HFFc6 (cell line): ENCODE measurements at places on chromosomes 4 and X. TPM values are rescaled to one million over a fixed set of nuclear protein-coding genes. Genes with fewer than 3 reads are reported as not detected.

SH2D1A gene
- not detected in 3 replicates for total RNA-seq

TNMD gene
- total RNA-seq, result not detected in 3 replicates

GRCh38 chr4:111475001-111475400 lies 670.3 kb upstream of the FAM241A start:
- H3K4me1 ChIP-seq, result peaks cover 32% of the 10 kb centered on the region
- peaks cover 13% of the 10 kb centered on the region for H3K36me3 ChIP-seq
- H3K27me3 ChIP-seq, result no peaks in the 10 kb centered on the region; the same call in 1 of the 2 replicates
- no peak overlapping the region for H3K4me3 ChIP-seq

DNA sequence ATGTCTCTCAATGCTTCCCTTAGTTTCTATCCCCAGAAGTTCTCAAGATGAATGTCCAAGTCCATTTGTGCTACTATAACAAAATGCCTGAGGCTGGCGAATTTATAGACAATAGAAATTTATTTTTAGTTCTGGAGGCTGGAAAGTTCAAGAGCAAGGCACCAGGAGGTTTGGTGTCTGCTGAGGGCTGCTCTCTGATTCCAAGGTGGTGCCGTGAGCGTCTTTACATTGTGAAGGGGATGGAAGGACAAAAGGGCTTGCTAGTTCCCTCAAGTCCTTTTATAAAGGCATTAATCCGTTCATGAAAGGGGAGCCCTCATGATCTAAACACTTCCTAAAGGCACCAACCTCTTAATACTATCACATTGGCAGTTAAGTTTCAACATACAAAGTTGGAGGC lies 12.3 kb downstream of the TRIM2 start:
- DNase-seq, result no peak
- no peaks in the 10 kb centered on the region for H3K27me3 ChIP-seq
- no peaks in the 10 kb centered on the region for H3K36me3 ChIP-seq
- H3K4me3 ChIP-seq, result no peak overlapping the region

GRCh38 chrX:129931411-129932015 lies 25.5 kb downstream of the UTP14A start:
- H3K4me3 ChIP-seq, result peak overlapping the region; percentile 94
- DNase-seq, result peak; percentile 89
- H3K27me3 ChIP-seq, result peaks cover 14% of the 10 kb centered on the region; the same call in 1 of the 2 replicates
- peak overlapping the region; percentile 97 for H3K27ac ChIP-seq
- H3K4me1 ChIP-seq, result no peaks in the 10 kb centered on the region
- H3K36me3 ChIP-seq, result no peaks in the 10 kb centered on the region
